ENCODE measurements at places on chromosomes 11 and 22.
A peak's percentile ranks its signal among the peaks of the same experiment; 100 is the strongest.

- DNase-seq = peak; percentile 28
Observed at GRCh38 chr11:14445542-14446530, 53.8 kb downstream of the COPB1 start.

GRCh38 chr11:36500315-36500721 lies 9.8 kb downstream of the TRAF6 start:
- peak; percentile 90 for DNase-seq

DNA sequence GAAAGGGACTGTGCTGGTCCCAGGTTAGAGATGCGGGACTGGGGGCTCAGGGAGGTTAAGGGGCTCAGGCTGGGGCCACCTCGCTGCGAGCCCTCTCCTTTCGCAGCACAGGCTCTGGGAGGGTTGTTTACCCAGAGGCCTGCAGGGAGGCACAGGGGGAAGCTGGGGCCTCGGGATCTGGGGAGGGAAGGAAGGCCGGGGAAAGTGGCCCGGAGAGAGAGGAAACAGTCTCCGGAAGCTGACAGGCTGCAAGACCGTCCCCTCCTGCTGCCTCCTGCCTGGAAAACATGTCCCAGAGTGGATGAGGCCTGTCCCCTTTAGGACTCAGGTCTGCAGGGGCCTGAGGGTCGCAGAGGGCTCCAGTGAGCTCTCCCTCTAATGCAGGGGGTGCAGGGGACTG lies 45.4 kb downstream of the MYO7A start:
- DNase-seq = no peak

DNA sequence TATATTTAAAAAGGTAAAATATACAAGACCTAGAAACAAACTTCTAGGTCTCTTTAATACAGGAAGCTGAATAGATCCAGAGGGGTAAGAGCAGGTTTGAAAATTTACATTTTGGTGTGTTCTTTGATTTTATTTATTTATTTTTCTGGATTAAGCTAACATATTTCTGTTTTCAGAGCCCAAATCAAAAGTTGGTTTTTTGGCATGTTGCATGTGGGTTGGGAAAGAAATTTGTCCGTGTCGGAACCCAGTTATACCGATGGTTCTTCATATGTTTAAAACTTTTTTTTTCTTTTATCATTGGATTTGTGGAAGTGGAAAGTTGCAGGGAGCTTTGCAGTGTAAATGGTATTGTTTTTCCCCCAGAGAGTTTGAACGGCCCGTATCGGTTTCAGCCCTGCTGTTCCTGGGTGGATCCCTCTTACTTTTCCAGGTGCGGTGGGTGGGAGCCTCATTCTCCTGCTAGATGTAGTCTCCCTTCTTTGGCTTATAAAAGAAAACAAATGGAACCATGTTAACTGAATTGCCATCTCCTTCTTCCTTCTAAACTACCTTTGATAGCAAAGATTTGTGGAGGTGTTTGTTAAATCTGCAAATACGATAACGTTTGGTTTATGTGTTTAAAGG lies 746 bp downstream of the CTNND1 start:
- DNase-seq = no peak

- DNase-seq = no peak
Observed at GRCh38 chr22:44192098-44192815, 11.5 kb downstream of the PARVG start.

- DNase-seq = peak; percentile 60
Observed at GRCh38 chr11:84800755-84801346, 826.3 kb downstream of the DLG2 start.

DNA sequence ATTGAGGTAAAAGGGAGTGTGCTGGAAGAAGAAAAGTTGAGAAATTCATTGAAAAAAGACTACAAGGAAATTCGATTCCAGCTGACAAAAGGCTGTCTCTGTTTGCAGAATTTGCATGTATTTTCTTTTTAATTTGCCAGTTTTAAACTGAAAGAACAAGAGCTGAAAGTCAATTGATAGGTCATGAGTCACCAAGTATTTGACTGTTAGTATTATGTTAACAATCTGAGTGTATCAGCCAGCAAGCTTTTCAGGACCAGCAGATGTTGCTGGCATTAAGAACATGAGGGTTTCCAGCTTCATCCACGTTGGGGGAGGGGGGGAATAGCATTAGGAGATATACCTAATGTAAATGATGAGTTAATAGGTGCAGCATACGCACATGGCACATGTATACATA lies 726.7 kb downstream of the METTL15 start:
- peak; percentile 27 for DNase-seq

- DNase-seq = no peak
Observed at GRCh38 chr11:68430801-68431200, 29.8 kb upstream of the PPP6R3 start.

- no peak for DNase-seq
Observed at GRCh38 chr11:82229341-82229740, 504.3 kb downstream of the FAM181B start.

DNA sequence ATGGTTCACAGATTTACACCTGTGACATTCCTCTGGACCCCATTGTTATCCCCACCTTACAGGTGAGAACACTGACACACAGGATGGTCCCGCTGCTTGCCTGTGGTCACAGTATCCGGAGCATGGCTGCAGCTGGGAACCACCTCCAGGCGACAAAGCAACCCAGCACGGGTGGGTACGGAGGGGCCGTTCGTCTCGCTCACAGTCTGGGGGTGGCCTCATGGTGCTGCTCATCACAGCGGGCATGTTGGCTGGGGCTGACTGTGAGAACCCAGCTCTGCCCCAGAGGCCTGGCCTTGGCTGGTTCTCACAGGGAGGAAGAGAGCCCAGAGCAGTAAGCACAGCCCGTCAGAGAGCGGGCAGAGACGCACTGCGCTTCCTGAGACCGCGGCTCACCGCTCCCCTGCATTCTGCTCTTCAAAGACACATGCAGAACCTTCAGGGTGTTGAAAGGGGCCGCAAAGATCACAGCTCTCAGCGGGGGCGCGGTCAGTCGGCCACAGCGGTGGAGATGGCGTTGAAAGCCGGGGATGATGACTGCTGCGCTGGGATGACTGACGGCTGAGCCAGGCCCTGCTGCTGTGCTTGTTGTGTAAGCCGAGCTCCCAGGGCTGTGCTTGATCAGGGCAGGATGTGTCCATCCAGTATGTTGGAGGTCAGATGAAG lies 423.0 kb downstream of the BRD1 start:
- DNase-seq = no peak

GRCh38 chr11:535210-535518 lies 212 bp downstream of the HRAS start:
- DNase-seq = no peak

DNA sequence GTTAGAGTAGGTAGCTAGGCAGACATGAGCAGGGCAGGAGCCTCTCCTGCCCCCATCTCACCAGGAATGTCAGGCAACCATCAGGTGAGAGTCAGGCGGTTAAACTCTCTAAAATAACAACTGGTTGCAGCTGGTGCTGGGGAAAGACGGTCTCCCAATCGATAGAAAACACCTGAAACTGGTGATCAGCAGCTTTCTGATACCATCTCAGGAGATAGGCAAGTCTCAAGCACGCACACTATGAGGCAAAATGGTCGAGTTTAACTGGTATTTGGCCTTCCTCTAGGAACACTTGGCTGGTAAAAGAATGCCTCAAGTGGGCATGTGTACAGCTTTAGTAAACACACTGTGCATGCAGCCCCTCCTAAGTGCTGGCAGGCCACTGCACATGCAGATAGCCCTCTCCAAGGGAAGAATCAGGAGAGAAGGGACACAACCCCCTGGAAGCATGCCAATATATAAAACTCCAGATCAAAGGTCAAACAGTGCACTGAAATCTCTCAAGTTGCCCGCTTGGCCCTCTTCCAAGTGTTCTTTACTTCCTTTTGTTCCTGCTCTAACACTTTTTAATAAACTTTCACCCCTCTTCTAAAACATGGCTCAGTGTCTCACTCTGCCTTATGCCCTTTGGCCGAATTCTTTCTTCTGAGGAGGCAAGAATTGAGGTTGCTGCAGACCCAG lies 88.7 kb downstream of the USP35 start:
- DNase-seq = no peak

DNA sequence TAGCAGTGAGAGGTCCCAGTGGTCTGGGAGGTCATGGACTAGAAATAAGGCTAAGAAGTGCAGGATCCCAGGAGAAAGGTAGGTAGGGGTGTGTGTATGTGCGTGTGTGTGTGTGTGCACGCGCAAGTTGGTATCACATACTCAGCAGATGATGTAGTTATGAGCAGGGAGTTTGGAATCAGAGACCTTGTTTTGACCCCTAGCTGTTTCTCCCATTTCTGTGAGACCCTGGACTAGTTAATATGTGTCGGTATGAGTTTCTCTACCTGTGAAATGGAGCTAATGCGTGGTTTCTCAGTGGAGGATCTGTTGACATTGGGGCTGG lies 1.3 kb downstream of the SERPING1 start:
- peak; percentile 45 for DNase-seq

- DNase-seq = no peak
Observed at GRCh38 chr11:77026743-77027142, 7.5 kb upstream of the B3GNT6 start.

DNA sequence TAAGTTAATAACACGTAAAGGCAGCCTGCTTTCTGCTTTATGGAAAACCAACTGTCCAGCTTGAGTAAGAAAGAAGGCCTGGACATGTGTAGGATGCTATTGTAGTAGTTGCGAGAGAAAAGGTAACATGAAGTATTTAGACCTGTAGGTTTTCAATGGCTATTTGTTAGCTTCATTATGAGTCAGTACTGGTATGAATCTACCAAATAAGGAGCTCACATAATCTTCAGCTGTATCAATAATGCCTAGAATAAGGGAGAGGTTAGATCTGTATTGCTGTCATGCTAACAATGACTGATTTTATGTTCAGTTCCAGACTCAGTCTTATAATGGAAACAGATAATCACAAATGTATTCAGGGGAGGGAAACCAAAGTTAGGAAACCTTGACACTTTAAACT lies 550.3 kb downstream of the CNTN5 start:
- no peak for DNase-seq

DNA sequence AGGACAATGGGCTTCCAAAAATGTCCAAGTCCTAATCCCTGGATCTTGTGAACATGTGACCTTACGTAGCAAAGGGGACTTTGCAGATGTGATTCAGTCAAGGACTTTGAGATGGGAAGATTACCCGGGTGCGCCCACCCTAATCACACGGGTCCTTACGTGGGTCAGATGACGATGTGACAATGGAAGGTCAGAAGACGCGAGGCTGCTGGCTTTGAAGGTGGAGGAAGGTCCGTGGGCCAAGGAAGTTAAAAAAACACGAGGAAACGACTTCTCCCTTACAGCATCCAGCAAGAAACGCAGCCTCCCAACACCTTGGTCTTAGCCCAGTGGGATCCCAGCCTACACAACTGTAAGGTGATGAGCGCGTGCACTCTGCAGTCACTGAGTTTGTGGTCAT lies 860.1 kb downstream of the TBC1D22A start:
- DNase-seq = no peak

GRCh38 chr11:59062602-59063529 lies 23.2 kb upstream of the GLYATL1B start:
- no peak for DNase-seq

- DNase-seq = no peak
Observed at GRCh38 chr11:98564881-98565280, 455.9 kb upstream of the CNTN5 start.

GRCh38 chr11:12727563-12728211 lies 53.5 kb downstream of the TEAD1 start:
- no peak for DNase-seq

DNA sequence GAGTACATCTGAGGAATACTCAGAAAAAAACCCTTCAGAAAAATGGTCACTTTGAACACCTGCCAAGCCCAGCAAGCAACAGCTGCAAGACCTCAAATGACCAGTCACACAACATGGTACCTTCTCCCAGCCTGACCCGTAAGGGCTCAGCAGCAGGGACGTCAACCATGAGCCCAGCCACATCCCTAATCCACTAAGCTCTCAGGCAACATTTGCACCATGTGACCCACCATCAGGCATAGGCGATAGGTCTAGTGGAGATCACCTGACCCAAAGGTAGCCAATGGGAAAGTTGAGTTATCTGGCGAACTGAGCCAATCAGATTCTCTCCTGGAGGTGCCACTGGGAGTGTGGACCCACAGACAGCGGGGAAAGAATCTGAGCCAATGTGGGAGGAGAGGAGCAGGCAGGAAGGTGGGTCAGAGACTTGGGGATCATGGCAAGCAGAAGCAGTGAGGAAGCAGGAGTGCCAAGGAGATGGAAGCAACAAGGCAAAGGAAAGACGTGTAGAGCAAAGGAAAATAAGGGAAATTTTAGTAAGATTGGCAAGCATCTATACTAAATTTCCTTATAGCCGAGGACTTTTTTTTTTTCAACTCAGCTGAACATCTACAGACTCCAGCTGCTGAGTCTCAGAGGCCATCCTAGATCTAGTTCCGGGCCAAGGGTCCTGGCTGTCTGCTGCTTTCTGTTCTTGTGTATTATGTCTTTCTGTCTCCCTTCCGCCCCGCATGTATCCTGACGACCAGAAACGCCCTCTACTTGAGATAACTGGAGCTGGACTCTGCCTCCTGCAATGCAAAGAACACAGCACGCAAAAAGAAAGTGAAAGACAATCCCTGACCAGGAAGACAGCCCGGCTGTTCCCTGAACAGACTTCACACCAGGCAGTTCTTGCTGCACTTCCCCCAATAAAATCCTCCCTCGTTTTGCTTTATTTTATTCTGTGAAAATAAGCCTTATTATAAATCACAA lies 11.0 kb upstream of the PLAAT2 start:
- peak; percentile 43 for DNase-seq

DNA sequence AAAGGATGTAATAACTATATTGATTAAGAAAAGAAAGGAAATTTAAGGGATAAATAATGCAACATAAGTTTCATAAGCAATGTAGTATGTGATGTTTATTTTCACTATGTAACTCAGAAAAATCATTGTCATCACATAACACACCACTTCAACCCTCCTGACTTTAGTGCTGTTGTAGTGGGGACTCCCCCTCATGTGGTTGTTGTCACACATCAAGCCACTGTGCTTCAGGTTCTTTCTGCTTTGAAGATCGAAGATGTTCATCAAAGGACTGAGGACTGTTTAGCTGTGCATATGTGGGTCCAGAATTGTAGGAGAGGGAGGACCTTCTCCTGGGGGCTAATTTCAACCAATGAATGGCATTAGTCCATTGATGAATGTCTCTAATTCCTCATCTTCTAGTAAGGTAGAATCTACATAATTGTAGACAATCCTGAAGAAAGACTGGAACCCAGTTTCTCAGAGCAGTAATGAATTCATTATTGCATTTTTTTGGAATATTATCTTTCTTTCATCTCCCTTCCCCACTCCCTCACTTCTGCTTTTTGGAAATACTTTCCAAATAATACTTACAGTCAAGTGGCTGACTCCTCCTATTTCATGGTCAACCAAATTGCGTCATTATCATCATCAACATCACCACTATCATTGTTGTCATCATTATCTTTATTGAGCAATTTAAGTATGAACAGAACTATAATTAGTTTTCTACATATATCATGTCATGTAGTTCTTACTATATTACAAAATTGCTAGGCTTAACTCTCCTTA lies 9.8 kb upstream of the CARD16 start:
- no peak for DNase-seq

- no peak for DNase-seq
Observed at GRCh38 chr11:74429205-74429604, 31.0 kb upstream of the PGM2L1 start.

GRCh38 chr11:120586728-120587127 lies 75.2 kb downstream of the GRIK4 start:
- DNase-seq = no peak

- peak; percentile 77 for DNase-seq
Observed at GRCh38 chr11:68269414-68270081, 2.2 kb downstream of the C11orf24 start.

Measured in AG08395 (cell line).